ENCODE measurements at places on chromosomes 3 and 15.

DNA sequence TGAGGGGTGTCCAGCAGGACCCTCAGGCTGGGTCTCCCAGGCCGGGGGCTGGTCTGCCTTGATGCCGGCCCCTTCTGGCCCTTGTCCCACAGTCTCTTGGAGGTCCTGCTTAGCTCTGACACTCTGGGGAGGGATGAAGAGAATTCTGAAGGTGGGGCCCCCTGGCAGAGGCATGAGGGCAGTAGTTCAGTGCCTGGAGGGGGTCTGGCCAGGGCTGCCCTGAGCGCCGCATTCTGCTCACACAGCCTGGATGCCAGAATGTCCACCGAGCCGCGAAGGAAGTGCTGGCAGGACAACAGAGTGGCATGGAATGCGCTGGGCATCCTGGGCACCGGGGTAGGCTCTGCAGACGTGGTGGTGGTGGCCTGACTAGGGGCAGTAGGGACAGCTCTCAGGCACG lies 55.5 kb downstream of the SMAD6 start:
- no peak for DNase-seq

DNA sequence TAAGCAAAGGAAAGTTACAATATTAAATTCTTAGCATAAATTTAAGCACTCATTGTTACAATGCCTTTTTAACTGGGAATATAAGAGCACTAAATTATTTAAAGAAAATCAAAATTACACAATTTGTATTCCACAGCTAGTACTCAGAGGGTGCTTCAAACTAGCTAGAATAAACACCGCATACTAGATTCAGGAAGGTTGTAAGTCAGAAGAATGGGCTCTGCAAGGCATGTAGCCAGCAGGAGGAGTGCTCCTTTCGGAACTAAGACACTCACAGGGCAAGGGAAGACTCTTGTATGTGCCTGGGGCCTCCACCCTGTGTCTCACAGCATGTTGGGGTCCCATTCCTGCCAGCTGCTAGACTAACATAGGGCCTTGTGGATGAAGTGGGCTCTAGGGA lies 327.7 kb upstream of the ALCAM start:
- no peak for DNase-seq

DNA sequence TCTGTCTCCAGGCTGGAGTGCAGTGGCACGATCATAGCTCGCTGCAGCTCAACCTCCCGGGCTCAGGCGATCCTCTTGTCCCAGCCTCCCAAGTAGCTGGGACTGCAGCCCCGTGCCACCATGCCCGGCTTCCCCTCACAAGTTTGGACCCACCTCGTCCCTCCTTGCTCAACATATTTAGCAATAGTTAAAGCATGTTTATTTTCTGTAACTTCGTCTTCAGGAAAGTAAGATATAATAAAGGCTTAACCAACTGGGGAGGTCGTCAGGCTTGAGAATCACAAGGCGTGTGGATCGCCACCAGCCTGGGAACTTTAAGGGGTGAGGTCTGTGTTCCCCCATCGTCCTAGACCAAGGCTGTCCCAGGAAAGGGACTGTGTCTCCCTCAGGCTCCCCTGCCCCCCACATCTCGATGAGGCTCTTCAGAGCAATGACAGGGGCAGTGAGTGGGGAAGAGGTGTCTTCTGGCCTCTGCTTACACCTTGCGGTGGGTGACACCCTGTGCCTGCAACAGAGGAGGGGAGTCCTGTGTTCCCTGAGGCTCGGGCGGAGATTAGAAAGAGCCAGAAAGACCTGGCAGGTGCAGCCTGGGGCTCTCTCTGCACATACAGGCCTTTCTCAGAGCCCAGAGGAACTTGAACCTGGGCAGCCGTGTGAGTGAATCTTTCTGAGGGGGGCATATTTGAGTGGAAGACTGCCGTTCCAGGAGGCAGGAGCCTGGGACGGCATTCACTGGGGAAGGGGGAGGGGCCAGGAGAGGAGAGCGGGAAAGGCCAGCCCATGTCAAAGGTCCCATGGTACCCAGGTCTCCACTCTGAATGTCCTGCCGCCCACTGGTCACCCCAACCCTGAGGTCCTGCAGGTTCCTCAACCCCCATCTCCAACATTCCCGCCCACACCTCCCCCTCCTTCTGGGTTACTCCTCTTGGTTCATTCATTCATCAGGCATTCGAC lies 152.3 kb downstream of the SMAD6 start:
- no peak for DNase-seq

GRCh38 chr3:105984837-105985236 lies 116.0 kb upstream of the CBLB start:
- DNase-seq = no peak

DNA sequence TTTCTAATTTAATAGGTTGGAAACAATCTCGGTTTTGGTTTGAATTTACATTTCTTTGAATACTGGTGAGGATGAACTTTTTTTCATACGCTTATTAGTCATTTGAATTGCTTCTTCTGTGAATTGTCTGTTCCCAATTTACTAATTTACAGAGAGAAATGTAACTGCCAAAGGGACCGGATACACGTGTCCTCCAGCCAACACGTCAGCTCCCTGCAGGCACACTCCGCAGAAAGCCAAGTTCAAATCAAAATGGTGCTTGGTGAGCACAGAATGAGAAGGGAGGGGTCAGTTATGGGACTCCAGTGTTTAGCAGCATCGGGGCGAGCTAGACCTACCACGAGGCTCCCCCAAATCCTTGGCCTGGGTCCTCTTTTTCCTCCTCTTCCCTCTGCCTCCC lies 10.8 kb upstream of the TSEN2 start:
- no peak for DNase-seq

- no peak for DNase-seq
Observed at GRCh38 chr15:74179101-74179841, 5.8 kb downstream of the ISLR start.

DNA sequence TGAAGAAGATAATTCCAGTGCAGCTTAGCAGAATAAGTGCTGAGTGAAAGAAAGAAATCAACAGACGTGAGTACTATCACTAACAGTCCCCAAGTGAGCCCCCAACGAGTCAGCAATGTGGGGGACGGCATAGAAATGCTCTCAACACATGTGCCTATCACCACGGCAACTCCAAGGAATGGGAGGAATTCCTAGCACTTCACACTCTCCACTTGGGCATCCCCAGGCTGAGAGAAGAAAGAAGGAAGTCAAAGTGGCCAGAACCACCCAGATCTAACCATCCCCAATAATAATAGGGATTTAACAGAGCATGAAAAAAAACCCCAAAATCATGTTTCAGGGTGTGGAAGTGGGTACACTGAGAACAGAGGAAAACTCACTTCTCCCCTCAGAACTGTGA lies 29.3 kb upstream of the CPNE4 start:
- DNase-seq = no peak

GRCh38 chr3:161371441-161372320 lies at the start of gene SPTSSB:
SPTSSB (minus strand) TSS chr3:161371517; CDS start chr3:161346323, 25,194 bp downstream.
- DNase-seq = peak; percentile 64

- no peak for DNase-seq
Observed at GRCh38 chr3:36146404-36146803, 233.9 kb upstream of the STAC start.

DNA sequence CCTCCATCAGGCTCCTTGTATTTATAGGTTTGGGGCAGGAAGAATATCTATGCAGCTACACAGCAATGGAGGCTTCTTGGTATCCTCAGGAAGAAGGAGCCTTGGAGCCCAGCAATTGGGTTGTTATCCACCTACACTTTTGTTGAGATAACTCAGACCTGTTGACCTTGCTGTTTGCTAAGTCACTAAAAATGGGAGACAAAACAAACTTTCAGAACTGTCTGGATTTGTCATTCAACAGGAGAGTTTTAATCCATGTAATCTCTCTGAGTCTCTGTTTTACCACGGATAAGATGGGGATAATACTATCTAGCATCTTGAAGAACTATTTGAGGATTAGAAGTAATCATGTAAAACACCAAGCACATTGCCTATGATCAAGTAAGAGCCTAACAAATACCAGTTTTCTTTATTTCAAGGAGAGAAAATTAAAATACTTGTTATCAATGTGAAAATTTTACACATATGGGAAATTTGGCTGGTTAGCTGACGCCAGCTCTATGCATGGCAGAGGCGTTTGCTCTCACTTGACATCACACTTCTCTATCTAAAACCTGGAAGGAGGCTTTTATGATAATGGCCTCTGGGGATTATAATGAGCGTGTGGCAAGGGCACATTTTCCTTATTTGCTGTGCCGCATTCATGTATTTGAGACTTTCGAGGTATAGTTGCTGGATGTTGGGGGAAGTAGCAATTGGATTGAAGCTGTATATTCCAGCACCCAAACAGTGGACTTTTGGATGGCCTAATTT lies 215.6 kb downstream of the PDCD6IP start:
- no peak for DNase-seq

DNA sequence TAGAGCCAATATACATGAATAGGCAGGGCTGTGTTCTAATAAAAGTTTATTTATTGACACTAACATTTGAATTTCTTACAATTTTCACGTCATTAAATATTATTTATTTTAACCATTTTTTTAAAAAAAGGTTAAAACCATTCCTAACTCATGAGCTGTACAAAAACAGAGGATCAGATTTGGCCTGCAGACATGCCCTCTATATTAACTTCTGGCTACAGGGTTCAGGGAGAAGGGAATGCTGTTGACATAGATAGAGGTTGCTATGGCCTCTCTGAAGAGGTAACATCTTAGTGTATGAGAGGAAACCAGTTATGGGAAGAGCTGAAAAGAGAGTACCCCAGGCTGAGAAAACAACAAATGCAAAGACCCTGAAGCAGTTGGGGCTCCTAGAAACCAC lies 19.1 kb upstream of the RAP2B start:
- DNase-seq = no peak
